ENCODE measurements at places on chromosomes 7 and 10.

DNA sequence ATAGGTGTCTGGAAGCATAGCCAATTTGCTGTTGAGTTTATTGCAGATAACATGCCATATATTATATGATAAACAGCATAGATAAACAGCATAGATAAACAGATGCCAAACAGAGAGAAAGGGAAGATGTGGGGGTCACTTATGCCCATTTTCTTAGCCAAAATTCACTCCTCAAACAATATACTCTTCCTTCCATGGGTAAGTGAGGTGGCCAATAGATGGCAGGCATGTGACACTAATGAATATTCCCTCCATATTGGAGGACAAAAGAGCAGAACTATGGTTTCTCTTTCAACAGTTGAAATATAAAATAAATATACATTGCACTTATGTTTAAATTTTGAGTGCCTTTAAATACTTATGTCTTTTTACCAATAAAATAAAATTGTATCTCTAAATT lies 1212.8 kb downstream of the REEP3 start:
- peak; percentile 27 for DNase-seq

DNA sequence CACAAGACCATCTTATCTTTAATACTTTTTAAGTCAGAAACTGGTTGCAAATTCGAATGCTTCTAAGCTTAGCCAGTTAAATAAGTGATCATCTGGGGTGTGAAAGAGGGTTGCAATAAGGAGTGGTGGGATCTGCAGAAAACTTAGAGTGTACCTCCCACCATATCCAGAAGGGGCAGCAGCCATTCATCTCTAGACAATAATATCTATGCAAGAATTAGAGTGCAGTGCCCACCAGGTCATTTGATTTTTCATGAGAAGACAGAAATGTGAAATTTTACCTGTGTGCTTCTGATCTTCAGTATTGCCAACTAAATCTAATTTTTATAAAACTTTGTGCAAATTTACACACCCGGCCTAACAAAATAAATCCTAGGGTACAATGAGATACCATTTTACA lies 127.2 kb upstream of the SP4 start:
- no peak for DNase-seq

- DNase-seq: no peak
Observed at GRCh38 chr10:132232023-132232951, 45.5 kb downstream of the DPYSL4 start.

- DNase-seq: no peak
Observed at GRCh38 chr7:155333346-155334234, 35.9 kb downstream of the INSIG1 start.

- DNase-seq: no peak
Observed at GRCh38 chr10:29486433-29486832, 148.3 kb downstream of the SVIL start.

- DNase-seq: peak; percentile 48
Observed at GRCh38 chr10:3786295-3787015, 1.4 kb upstream of the KLF6 start.

DNA sequence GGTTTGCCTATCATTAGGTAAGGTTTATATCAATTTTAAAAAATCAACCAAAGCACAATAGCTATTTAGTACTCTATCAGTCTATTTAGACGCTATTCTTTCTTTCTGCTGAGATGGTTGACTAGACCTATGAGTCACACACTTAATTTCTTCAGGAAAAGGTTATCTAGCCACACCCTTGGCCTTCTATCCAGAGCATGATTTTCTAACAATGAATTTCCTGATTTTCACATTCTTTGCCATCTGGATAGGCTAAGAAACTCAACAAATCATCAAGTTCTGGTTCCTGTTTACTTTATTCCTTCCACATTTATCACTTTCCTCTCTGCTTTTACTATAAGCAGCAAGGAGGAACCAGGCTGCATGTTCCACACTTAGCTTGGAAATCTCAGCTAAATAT lies 8.1 kb downstream of the PRPS1L1 start:
- DNase-seq: peak; percentile 2

GRCh38 chr7:134755422-134756022 lies 23.9 kb upstream of the CALD1 start:
- no peak for DNase-seq

DNA sequence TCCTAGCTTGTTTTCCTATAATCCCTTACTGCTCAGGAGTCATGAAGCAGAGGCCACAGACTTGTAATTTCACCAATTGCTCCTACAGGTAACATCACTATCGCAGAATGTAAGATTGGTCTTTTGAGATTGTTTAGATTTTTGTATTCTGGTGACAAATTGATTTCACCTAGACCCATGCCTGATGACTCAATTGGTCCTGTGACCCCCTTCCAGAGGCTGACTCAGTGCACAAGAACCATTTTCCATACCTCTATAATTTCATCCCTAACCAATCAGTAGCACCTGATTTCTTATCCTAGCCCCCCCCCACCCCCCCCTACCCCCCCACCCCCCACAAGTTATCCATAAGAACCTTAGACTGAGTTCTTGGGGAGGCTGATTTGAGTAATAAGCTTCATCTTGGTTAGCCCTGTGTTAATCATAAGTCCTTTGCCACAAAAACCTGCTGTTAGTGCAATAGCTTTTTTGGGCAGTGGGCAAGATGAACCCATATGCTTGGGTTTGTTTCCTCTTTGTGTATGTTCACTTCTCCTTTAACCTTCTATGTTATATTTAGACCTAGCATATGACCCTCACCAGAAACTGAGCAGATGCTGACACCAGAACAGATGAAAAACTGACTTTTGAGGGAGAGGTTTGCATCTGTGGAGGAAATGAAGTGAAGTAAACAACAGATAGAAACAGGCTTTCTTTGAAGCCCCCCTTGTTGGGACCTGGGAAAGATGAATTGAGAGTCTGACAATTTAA lies 187.1 kb downstream of the KIF20B start:
- peak; percentile 4 for DNase-seq

DNA sequence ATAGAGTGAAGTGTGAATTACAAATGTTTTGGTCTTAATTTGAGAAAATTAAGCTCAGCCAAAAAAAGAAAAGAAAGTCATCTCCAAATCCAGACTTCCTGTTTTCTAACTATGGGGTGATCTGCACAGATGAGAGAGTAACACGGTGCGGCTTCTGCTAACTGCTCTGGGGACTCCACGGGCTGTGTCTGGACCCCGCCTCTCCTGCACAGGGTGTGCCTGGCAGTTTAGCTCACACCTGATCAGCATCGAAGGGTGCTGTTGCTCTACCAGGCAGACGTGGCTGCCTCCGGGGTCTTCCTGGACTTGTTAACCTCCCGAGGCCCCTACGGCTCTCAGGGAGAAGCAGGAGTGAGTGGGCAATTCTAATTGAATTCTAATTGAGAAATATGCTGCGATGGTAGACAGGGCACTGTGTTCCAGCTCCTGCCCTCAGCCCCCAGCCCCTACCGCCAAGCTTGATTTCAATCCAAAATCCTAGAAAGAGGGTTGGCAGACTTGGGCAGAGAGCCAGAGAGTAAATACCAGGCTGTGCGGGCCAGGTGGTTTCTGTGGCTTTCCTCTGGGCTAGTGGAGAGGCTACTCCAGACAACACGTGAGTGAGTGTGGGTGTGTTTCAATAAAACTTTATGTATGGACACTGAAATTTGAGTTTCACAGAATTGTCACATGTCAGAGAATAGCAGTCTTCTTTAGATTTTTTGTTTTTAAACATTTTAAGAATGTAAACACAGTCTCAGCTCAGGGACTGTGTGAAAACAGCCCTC lies 13.4 kb downstream of the SHH start:
- no peak for DNase-seq

DNA sequence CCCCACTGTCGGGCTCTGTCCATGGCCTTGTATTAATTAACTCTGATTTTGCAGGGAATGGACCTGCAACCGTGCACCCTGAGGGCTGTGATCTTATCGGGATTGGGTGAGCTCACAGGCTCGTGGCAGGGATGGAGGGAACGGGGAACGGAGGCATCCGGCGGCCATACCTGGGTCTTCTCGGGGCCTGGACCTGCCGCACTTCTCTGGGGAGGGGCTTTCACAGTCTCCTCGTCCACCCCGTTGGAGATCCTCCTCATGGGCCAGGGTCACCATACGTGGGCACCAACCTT lies 57.5 kb upstream of the SHH start:
- DNase-seq: no peak

DNA sequence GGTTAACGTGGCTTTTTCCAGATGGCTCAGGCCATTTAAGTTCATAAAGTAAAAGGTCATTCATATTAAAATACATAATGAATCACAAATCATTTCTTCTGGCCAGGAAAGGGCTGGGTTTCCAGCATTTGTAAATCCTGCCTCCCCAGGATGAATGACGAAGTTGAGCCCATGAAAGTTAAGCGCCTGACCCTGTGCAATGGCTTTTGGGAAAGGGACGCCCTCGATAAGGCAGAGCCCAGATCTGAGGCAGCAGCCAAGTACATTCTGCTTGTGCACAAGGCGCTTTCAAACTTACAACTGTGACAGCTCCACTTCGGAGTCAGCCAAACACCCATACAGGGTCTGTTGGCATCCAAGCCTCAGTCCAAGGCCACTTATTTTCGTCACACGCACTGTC lies 2.8 kb downstream of the GIMAP6 start:
- peak; percentile 13 for DNase-seq

DNA sequence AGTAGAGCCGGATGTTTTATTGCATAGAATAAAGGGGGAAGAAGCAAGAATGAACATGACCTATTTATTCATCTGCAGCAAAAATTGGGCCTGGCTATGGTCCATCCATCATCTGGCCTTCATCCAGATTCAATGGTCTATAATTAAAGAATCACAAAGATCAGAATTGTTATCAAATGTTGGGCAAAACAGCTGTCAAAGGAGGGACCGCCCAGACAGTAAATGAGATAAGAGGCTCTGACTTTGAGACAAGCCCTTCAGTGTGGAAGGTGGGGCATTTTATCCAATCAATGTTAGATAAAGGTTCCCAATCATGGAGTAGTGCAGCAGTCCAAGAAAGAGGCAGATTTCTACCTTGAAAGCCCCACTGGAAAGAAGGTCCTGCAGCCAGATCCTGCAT lies 153.5 kb downstream of the PARD3 start:
- no peak for DNase-seq

DNA sequence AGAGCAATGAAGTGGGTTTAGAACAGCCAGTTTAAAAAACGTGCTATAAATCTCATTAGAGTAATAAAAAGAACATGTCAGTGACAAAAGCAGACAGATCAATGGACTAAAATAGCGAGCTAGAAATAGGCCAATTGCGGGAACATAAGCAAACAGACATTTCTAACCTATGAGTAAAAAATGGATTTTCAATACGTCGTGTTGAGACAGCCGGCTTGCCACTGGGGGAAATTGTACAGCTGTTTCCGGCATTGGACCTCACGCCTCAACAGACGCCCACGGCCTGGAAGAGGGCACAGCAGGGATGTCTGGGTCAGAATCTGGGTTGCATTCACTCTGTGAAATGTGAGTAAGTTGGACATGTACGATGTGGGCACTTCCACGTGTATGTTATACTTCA lies 92.9 kb downstream of the SVOPL start:
- DNase-seq: peak; percentile 29

- DNase-seq: no peak
Observed at GRCh38 chr10:69897432-69897831, 95.7 kb downstream of the COL13A1 start.

- no peak for DNase-seq
Observed at GRCh38 chr7:141943846-141944245, 2.9 kb downstream of the CLEC5A start.

GRCh38 chr10:96072674-96073073 lies 29.3 kb downstream of the CCNJ start:
- no peak for DNase-seq

- DNase-seq: peak; percentile 54
Observed at GRCh38 chr7:40371806-40372440, 237.1 kb downstream of the SUGCT start.

DNA sequence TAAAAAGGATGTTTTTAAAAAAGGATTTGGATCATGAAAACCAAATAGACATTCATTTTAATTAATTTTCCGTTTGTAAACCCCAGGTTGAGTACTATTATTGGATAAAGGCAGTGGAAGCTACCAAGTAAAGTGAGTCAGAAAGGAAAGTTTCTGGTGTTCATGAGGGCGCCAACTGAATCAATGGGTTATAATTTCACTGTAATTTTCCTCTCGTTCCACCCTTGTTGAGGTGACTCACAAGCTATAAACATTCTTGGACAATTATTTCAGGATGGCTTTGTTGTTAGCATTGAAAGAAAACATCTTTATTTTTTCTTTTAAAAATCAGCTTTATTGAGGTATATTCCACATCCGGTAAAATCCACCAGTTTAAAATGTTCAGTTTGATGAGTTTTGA lies 5.1 kb upstream of the FAM133B start:
- DNase-seq: no peak

DNA sequence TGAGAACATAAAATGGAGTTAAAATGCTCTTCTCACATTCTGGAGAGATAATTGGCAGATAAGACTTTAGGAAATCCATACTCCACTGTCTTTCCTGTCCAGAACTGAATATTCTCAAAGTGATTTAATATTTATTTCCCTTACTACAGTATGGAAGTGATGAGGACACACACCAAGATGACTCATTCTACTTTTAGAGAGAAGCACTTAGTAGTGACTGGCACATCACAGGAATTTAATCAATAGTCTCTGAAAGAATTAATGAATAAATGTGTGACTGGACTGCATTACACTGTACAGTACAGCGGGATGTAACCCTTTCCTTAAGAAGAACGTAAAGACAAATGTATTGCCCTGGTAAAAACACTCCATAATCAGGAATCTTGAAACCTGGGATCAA lies 116.7 kb downstream of the SEMA3E start:
- DNase-seq: peak; percentile 31

DNA sequence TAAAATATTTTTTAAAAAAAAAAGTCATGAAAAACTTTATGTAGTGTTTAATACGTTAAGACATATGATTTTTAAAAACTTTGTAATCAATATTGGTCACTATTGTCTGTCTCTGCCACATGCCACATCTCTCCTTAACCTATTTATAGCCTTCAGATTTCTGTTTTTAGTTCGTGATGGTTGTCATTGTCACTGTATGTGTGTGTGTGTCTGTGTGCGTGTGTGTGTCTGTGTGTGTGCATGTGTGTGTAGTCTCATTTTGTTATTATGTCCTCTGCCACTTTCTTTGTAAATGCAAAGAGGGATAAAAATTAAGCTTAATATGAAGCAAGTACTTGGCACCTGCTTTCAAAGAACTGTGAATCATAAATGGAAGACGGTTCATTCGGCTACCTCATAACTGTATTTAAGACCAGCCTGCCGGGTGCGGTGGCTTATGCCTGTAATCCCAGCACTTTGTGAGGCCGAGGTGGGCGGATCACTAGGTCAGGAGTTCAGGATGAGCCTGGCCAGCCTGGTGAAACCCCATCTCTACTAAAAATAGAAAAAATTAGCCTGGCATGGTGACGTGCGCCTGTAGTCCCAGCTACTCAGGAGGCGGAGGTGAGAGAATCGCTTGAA lies 354.0 kb downstream of the ARL4A start:
- no peak for DNase-seq

DNA sequence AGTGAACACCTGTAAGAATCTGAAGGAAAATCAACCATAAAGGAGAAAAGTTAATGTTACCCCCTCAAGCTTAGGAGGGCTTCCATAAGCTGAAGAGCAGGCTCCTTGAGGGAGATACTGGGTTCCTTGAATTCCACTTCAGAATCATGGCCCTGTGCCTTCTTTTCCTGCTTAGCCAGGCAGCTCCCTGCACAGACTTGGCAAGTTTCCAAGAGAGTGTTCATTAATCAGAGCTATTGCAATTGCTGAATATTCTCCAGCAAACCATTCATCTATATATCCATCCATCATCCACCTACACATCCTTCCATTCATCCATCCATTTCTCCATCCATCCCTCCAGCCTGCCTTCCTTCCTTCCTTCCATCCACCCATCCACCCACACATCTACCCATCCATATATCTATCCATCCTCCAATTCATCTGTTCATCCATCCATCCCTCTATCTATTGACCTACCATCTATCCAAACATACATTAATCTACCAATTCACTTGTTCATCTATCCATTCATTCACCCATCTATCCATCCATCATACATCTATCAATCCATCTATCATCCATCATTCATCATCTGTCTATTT lies 574.4 kb downstream of the PTPRN2 start:
- DNase-seq: no peak

Data from lung (tissue), 17 donors.